A549 (cell line): ENCODE measurements at places on chromosomes 16 and 17.

- DNase-seq: no peak
Observed at GRCh38 chr16:53826658-53827057, 122.7 kb downstream of the FTO start.

DNA sequence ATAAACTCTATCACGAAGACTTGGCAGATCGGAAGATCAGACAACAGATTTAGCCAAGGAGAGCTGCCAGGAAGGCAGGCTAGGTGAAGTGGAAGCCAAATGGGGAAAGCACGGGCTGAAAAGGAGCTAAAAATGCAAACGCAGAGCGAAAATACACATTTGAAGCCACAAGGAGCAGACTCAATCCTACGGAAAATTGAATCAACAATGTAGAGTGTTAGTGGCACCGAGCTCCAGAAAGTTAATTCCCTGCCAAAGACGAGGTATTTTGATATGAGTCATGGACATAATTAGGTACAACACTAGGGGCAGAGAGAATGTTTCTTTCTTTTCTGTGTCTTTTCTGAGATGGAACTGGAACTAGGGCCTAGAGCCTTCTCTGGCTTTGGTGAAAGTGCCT is 20.7 kb downstream of the GSG1L start:
- DNase-seq: no peak

- DNase-seq: peak; percentile 69
Observed at GRCh38 chr17:81401723-81402529, 6.7 kb downstream of the BAHCC1 start.

- DNase-seq: no peak
Observed at GRCh38 chr17:2195729-2196128, 107.9 kb downstream of the SMG6 start.

DNA sequence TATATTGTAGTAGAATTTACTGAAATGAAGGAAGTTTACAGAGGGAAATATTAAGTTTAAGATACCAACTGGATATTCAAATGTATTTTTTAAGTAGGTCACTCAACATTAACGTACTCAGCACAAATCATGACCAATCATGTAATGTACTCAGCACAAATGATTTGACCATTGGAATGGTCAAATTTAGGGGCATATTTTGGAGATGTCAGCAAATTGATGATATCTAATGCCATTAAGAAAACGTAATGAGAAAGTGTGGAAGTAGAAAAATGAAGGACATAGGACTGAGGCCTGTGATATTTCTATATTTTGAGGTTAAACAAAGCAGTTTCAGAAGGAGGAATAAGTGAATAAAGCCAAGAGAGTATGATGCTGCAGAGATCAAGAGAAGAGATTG is 334.8 kb downstream of the KIF2B start:
- no peak for DNase-seq

DNA sequence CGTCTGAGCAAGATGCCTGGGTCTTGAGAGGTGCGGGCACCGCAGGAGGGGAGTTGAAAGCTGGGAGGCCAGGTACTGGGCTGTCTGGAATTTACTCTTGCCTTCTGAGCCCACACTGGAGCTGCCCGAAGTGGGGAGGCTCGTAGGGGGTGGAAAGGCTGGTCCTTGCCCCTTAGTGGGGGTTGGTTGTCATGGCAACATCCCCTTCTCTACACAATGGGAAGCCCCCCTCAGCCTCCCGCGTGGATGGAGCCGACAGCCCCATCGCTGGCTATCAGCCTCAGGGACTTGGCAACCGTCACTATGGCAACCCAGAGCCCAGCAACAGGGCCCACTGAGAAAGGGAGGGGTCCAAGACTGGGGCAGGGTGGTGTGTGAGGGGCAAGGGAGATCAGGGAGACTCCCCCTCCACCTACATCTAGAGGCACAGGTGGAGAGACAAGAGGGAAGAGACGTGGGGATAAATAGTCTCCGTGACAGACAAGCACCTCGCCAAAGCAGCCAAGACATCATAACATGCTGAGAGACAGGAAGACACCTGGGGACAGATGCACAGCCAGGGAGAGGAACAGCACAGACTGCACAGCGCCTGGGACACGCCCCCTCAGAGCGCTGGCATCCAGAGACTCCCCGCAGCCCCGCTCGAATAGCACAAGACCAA is 5.3 kb upstream of the DNAH2 start:
- DNase-seq: no peak

GRCh38 chr16:53131050-53131362 is 76.2 kb downstream of the CHD9 start:
- DNase-seq: no peak

DNA sequence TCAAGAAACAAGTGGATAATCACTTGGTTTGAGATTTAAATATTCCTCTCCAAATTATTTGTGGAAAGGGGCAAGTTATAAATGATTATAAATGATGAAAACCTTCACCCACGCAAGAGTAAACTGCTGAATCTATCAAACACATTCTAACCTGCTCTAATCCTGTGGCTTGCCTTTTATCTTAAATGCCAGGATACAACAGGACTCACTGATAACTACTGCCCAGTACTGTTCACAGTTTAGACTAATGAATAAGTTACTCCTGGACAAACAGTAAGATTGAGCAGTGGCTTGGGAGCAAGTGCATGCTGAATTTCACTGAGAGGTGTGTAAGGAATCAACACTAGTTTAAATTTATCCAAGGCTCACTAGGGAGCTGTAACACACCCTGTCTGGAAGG is 31.1 kb downstream of the IGF2BP1 start:
- DNase-seq: no peak

DNA sequence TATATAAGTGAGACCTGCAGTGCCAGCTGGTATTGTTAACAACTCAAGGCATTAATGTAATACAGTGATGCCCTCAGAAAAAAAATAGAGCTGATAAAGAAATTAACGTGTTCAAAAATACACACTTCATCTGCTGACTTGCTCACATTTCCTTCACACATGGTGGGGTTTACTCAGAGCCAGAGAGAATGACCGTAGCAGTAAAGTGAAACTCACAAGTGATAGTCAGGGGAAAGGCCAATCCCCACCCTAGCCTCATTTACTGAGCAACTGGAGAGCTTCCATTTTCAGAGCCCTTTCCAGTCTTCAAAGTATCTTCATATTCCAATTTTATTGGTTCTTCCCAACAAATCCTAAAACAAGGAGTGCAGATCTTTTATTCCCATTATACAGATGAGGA is 74.0 kb upstream of the HLF start:
- no peak for DNase-seq

DNA sequence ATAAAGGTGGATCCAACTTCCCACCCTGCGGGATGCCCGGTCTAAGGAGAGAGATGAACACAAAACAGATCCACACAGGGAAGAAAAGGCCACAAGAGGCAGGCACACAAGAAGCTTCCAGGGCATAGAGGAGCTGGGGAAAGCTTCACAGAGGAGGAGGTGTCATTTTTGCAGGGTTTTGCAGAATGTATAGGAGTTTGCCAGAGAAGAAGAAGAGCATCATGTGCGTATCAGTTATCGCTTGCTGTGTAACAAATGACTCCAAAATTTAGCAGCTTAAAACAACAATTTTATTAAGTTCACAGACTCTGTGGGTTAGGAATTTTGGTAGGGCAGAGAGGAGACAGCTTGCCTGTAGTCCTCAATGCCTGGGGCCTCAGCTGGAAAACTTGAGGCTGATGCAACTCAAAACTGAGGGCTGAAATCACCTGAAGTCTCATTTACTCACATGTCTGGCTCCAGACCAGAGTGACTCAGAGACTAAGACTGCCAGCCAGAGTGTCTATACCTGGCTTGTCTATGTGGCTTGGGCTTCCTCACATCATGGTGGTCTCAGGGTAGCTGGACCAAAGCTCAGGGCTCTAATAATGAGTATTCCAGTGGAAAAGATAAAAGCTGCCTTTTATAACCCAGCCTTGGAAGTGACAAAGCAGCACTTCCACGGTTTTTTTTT is 33.9 kb upstream of the ZNF423 start:
- no peak for DNase-seq

GRCh38 chr16:78796221-78796866 is 696.9 kb downstream of the WWOX start:
- DNase-seq: peak; percentile 78

- no peak for DNase-seq
Observed at GRCh38 chr17:7459961-7460545, 15.2 kb downstream of the CHRNB1 start.

DNA sequence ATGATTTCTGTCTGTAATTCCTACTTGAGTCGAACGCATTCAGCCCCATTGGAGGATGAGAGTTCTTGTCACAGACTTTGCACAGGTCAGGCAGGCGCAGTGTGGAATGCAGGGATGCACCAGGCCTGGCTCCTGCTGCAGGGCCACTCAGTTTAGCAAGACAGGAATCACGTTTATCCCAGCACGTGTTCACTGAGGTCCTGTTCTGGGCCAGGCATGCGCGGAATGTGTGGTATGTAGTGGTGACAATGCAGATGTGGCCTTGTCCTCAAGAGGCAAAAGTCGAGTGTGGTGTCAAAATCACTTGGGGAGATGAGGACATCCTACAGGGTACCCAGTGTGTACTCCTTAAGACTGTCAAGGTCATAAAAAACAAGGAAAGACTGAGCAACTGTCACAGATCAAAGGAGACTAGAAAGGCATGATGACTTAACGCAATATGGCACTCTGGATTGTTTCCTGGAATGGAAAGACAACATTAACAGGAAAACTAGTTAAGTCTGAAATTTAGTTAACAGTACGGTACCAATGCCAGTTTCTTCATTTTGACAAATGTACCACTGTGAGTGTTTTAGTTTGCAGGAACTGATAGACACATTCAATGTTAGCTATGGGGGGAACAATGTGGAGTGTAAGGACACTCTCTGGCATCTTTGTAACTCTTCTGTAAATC is 121.5 kb upstream of the ADAMTS18 start:
- DNase-seq: no peak

- no peak for DNase-seq
Observed at GRCh38 chr17:19378416-19379360, at the start of gene MAPK7. Gene MAPK7, plus strand, starts transcription at chr17:19378498. Its CDS starts 403 bp downstream, at chr17:19378901.
